ENCODE measurements at places on chromosomes 1 and 21.
A peak's percentile ranks its signal among the peaks of the same experiment; 100 is the strongest.

- no peak for DNase-seq
Measured at GRCh38 chr1:196152975-196153374, 455.3 kb downstream of the KCNT2 start.

- no peak for DNase-seq
Measured at GRCh38 chr1:214234635-214235025, 46.3 kb upstream of the SMYD2 start.

GRCh38 chr1:181635110-181635509 is 151.8 kb downstream of the CACNA1E start:
- no peak for DNase-seq

GRCh38 chr1:156320560-156320959 is 17.5 kb downstream of the CCT3 start:
- no peak for DNase-seq

DNA sequence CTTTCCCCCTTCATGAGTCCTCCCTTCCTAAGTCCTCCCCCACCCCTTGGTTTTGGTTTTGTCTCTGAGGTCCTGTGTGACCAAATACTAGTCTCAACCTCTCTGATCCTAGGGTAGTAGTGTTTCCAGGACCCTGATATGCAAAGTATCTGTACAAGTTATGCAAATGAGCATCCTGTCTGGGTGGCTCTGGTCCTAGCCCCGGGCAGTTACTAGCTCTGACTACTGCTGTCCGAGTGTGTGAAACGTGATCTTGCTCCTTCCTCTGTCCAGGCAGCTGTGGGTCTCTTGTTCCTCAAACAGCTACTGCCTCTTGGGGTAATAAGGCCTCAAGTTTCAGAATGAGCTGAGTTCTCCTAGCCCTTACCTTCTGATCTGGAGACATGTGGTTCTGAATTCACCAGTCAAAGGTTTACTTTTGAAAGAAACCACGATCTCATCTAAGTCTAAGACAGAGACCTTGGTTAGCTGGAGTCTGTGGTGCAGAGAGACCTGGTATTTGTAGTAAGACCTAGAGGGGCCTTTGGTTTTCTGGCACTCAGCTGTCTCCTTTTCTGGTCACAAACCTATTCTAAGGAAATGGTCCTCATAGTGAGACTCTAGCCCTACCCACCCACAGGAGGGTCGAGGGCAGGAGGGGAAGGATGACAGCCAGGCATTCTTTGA is 31.0 kb upstream of the IL19 start:
- DNase-seq = no peak

- no peak for DNase-seq
Measured at GRCh38 chr21:40752125-40752524, 94.8 kb downstream of the DSCAM start.

DNA sequence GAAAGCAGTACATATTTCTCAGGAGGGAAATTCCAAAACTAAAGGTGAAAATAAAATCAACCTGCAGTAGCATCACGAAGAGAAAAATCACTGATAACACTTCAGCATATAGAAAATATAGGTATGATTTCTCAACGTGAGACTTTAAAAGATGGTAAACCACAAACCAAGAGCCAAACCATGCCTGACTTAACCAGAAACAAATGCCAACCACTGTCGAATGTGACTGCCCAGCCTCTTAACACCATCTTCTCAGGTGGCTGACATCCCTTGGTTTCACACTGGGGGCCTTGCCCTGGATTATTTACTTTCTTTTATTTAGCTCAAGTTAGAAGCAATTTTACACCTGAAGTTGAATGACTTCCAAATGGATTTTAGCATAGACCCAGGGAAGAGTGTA is 10.1 kb downstream of the HMGCS2 start:
- DNase-seq = no peak

DNA sequence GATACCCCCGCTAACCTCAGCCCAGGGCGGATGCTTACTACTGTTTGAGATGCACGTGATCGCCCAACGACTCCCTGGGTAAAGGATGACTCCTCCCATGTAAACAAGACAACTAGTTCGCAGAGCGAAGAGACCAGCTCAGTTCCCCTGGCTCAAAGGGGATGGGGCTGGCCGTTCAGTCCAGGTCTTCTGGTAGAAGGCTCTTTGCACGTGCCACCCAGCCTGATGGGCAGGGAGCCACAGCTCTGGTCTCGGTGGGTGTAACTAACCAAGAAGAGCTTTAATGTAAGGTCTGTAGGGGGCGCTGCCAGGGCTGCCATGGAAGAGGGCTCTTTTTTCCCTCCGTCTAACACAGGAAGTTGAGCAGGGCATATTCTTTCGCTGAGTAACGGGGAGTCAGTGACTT is 49.4 kb upstream of the PARP1 start:
- DNase-seq = no peak

- DNase-seq = no peak
Measured at GRCh38 chr1:169012416-169012815, 94.1 kb upstream of the ATP1B1 start.

GRCh38 chr1:107273515-107273914 is 132.7 kb downstream of the NTNG1 start:
- DNase-seq = no peak

- DNase-seq = no peak
Measured at GRCh38 chr1:159509440-159510228, 26.2 kb downstream of the OR10J5 start.

GRCh38 chr1:234644928-234645327 is 35.0 kb upstream of the IRF2BP2 start:
- no peak for DNase-seq

DNA sequence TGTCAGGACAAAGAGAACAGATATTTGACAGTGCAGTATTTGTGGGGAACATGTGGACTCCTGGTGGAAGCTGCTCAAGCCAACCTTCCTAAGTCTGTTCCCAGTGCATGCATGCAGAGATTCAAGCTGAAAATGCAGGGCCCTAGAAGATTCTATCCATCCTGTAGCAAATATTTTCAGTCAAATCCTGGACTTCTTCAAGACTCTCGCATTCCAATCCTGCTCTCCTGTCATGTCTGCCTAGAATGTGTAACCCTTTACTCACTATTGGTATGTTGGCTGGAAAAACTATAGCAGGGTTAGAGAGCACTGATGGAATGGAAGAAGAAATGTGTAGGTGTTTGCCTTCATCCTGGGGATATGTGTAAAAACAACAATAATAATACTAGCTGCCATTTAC is 385.6 kb upstream of the PKN2 start:
- DNase-seq = no peak

- DNase-seq = no peak
Measured at GRCh38 chr1:66434096-66434495, 99.9 kb upstream of the SGIP1 start.

DNA sequence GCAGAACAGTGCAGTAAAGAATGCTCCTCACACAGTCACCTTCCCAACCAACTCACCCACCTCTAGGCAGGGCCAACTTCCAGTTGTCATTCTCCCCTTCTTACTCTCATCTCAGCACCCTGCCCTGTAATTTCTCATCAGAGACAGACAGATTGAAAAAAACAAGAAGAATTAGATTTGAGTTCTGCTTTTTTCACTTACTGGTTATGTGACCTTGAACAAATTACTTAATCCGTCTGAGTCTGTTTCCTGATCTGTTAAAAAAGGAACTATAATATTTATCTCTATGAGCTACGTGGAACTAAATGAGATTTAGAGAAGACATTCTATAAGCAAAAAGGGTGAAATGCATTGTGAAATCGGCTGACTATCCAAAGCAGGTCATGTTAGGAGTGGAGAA is 330.3 kb downstream of the ZNF326 start:
- no peak for DNase-seq

DNA sequence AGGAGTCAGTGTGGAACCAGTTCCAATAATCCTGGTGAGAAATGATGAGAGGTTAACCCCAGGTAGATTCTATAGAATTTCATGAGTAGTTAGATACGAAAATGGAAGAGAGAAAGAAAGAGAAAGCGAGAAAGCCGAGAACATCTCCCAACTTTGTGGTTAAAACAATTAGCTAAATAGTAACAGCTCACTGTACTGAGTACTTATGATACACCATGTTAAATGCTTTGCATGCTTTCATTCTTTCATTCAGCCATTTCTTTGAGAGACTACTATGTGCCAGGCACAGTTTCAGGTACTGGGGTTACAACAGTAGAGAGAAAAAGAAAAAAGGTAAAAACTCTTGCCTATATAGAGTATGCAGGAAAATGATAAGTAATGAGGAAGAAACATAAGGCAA is 109.7 kb upstream of the SYT6 start:
- no peak for DNase-seq

DNA sequence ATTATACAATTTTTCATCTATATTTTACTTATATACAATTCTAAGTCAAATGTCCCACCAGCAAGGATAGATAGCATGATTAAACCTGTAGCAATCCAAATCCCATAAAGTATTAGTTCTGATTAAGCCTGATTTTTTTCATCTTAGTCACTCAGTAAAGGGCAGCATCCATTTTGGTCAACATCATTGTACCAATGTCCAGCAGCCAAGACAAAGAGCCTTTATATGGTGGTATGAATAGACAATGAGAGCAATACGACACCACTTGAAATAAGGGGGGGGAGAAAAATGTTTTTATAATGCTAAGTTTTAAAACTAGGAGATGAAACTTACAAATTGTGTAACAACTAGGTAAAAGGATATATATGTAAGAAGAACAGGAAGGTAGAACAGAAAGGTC is 7.4 kb downstream of the ZNF644 start:
- DNase-seq = peak; percentile 35

DNA sequence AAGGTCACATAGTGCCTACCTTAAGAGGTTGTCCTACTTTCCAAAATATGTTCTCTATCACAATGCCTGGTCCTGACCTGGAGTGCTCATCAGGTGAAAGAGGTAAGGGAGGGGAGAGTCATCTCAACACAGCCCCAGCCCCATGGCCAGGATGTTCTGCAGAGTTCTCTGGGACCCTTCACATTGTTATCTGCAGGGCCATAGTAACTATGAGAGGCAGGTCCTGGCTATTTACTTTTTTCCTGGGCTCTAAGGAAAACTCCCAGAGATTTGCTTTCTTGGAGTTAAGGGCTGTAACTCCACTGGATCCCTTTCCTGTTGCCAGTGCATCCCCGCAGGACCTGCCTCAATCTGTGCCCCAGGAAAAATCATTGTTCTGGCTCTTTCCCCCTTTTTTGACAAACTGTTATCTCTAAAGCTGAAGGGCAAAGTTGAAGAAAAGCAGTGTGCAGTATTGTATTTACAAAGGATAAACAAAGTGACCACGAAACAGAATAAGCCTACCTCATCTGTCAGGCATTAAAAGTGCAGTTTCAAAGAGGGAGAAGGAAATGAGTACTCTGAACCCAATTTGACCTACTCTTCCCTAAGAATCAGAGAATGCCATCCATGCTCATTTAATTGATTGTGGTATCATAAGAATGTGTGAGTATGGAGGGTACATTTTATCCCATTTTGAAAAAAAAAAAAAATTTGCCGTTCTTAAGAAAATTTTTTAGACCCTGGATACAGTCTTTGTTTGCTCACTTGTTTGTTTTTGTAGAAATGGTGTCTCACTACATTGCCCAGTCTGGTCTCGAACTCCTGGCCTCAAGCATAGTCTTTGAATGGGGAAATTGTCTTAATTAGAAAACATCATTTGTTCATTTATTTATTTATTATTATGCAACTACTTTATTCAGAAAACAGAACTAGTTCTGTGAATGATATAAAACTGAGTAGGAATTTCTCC is 149.6 kb downstream of the RHOU start:
- no peak for DNase-seq

GRCh38 chr1:22318279-22318981 is 133.2 kb upstream of the ZBTB40 start:
- no peak for DNase-seq

GRCh38 chr1:18954270-18955071 is 2.0 kb downstream of the IFFO2 start:
- DNase-seq = no peak

GRCh38 chr1:198966519-198966918 is 327.7 kb downstream of the PTPRC start:
- no peak for DNase-seq

- peak; percentile 19 for DNase-seq
Measured at GRCh38 chr1:101506541-101507164, 269.8 kb downstream of the S1PR1 start.

DNA sequence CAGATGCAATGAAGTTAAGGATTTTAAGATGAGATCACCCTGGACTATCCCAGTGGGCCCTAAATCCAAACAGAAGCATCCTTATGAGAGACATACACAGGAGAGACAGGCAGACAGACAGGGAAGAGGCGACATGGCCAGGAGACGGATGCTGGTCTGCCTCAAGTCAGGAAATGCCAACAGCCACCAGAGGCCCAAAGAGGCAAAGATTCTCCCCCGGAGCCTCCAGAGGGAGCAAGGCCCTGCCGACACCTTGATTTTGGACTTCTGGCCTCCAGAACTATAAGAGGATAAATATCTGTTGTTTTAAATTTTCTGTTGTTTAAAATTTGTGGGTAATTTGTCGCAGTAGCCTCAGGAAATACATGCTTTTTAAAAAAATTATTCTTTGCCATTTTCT is 116.4 kb downstream of the GLIS1 start:
- DNase-seq = no peak

GRCh38 chr1:230568008-230568407 is 74.3 kb upstream of the COG2 start:
- peak; percentile 25 for DNase-seq

- no peak for DNase-seq
Measured at GRCh38 chr21:42089093-42089631, 18.0 kb downstream of the UMODL1 start.

GRCh38 chr1:47104816-47105215 is 32.4 kb upstream of the CYP4A22 start:
- DNase-seq = peak; percentile 5

DNA sequence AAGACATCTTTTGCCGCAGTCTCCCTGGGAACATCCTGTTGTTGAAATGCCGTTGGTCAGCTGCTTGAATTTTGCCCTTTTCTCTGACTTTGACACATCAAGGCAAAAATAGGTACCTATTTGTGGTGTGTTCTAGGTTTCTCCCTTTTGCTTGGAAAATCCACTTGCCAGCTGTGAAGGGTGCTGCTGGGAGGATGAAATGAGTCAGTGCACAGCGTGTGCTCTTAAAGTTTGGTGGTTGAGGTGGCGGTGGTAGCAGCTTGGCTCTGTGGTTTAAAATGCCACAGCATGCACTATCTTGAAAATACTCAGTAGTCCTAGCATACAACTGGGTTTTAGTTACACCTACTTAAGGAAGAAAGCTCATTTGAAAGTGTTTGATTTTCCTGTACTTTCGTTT is 183.8 kb downstream of the DHRS3 start:
- DNase-seq = peak; percentile 72

GRCh38 chr1:55352080-55352810 is 137.1 kb upstream of the USP24 start:
- no peak for DNase-seq

GRCh38 chr1:160437432-160438316 is 37.3 kb downstream of the VANGL2 start:
- no peak for DNase-seq

Measured in SW480 (cell line).